Naive thymus-derived CD8-positive, alpha-beta T cell (primary cell): ENCODE measurements at places on chromosomes 7 and 10.

- peaks cover 71% of the 10 kb centered on the region for H3K36me3 ChIP-seq
- no peak overlapping the region for H3K4me3 ChIP-seq
- no peak for DNase-seq
- no peaks in the 10 kb centered on the region for H3K27me3 ChIP-seq
- peaks cover 61% of the 10 kb centered on the region for H3K4me1 ChIP-seq
- no peak overlapping the region for H3K27ac ChIP-seq
Measured at GRCh38 chr7:76340617-76341131, 18.1 kb downstream of the YWHAG start.

DNA sequence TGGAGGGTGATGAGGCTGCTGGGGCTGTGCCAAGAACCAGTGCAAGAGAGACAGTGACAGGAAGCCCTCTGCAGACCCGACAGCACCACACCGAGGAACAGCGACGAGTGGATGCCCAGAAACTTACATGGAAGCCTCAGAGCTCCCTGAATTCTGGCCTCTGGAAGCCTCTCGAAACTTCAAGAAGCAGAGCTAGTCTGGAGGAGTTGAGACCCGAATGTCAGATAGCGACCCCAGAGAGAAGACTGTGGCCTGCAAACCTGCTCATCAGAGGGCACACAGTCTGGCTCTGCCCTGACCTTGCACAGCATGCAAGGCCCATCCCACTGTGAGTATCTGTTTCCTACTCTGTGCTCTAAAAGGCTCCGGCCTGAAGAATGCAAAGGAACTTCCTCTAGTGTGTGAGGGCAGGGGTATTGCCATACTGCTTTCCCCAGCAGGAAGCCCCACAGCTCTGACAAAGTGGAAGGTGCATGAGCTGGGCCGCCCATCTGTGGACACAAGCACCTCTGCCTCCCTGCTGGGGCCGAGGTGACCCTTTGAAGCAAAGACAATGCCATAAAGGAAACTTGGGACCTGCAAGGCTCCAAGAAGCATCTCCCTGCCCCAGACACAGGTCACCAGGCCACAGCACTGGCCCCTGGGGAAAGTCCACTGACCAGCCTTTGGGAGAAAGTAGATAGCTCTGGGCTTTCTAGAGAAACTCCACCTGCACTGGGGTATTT, 10.5 kb upstream of the C10orf71 start:
- DNase-seq, result no peak
- peaks cover 2% of the 10 kb centered on the region for H3K4me1 ChIP-seq
- H3K36me3 ChIP-seq, result no peaks in the 10 kb centered on the region
- no peak overlapping the region for H3K4me3 ChIP-seq
- H3K27me3 ChIP-seq, result no peaks in the 10 kb centered on the region
- H3K27ac ChIP-seq, result no peak overlapping the region

GRCh38 chr7:24381894-24382505, 98.0 kb downstream of the NPY start:
- H3K36me3 ChIP-seq, result no peaks in the 10 kb centered on the region
- H3K27ac ChIP-seq, result no peak overlapping the region
- DNase-seq, result no peak
- H3K4me3 ChIP-seq, result no peak overlapping the region

- H3K4me3 ChIP-seq, result no peak overlapping the region
- no peak for DNase-seq
- no peaks in the 10 kb centered on the region for H3K4me1 ChIP-seq
- no peak overlapping the region for H3K27ac ChIP-seq
- H3K36me3 ChIP-seq, result no peaks in the 10 kb centered on the region
Measured at GRCh38 chr7:104820836-104821535, 193.0 kb upstream of the KMT2E start.

GRCh38 chr10:14010101-14010558, 320.6 kb downstream of the FRMD4A start:
- H3K27me3 ChIP-seq, result peaks cover 7% of the 10 kb centered on the region
- peaks cover 60% of the 10 kb centered on the region for H3K4me1 ChIP-seq
- H3K36me3 ChIP-seq, result no peaks in the 10 kb centered on the region
- H3K27ac ChIP-seq, result peak overlapping the region; percentile 92
- DNase-seq, result no peak

DNA sequence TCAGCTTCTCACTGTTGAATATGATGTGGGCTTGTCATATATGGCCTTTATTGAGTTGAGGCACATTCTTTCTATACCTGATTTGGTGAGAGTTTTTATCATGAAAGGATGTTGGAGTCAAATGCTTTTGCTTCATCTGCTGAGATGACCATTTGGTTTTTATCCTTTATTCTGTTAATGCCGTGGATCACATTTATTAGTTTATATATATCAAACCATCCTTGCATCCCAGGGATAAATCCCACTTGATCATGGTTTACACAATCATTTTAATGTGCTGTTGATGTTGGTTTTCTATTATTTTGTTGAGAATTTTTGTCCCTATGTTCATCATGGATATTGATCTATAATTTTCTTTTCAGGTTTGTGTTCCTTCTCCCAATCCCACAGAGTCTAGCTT, 67.0 kb downstream of the EBLN1 start:
- no peak overlapping the region for H3K4me3 ChIP-seq
- DNase-seq, result no peak
- H3K27me3 ChIP-seq, result peaks cover 18% of the 10 kb centered on the region
- H3K4me1 ChIP-seq, result no peaks in the 10 kb centered on the region

DNA sequence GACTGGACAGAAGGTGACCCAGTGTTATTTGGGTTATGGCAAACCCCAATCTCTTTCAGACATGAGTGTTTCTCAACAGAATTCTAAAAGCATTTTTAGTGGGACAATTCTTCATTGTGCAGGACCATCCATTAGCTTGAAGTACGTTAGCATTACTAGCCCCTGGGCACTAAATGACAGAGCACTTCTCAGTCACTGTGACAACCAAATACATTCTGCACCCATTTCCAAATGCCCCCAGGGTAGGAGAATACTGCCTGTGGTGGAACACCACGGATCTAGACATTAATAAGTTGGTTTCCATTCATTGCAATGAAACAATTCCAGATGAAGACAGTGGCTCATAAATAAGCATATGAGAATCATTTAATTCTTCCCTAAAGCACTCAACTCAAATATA, 102.4 kb upstream of the FRMD4A start:
- DNase-seq, result no peak
- peaks cover 11% of the 10 kb centered on the region for H3K27me3 ChIP-seq
- no peaks in the 10 kb centered on the region for H3K36me3 ChIP-seq
- no peak overlapping the region for H3K27ac ChIP-seq
